ENCODE measurements at places on chromosomes 5 and 9.

- no peak for DNase-seq
These were observed at the start of gene HMMR for GRCh38 chr5:163460562-163461171. Gene HMMR (plus strand): TSS chr5:163460632. CDS start chr5:163460693, 61 bp downstream.

DNA sequence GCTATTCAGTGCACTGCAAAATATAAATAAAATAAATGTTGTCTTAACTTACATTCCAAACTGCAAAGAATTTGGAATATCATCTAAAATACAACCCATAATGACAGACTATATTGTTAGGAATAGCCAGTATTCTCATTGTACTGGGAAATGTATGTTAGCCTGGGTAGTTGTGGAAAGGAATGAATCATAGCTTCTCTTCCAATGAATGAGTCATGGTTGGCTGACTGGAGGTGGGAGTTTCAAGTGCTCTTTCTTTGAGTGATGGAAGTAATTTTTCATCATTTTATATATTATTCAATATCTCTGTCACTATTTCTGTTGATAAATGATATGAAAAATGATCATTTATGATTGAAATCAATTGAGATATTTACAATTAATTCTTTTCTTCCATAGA, 158.6 kb upstream of the ARRDC3 start:
- DNase-seq = no peak

DNA sequence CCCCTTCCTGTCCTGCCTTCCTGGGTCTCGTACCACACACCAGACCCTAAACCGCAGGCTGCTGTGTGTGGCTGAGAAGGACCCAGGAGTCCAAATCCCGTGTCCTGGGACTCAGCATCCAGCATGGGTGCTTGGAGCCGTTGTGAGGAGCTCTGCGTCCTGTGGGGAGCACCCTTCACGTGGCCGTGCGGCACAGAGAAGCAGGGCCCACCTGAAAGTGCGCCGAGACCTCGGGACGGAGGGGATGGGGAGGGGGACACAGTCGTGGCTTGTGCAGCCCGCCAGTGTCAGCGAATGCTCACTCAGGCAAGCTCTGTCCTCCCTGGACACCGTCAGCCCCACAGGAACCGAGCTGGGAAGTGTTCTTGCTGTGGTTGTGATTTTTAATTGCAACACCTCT, 244.6 kb downstream of the CACNA1B start:
- no peak for DNase-seq

DNA sequence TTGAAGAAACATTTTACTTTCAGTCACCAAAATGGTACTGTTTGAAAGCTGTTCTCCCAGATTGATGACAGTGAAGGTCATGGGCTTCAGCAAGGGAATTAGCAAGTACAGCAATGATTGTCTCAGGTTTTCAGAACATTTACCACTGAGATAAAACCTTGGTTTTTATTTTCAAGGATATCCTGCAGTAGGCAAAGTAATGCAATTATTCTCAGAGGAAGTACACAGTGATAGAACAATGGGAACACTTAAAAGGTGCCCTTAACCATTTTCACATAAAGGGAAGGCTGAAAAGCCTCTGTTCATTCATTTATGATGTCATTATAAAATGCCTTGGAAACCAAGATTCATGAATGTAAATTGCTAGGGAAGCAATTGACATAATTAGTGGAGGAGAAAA, 471.8 kb upstream of the ACO1 start:
- no peak for DNase-seq

DNA sequence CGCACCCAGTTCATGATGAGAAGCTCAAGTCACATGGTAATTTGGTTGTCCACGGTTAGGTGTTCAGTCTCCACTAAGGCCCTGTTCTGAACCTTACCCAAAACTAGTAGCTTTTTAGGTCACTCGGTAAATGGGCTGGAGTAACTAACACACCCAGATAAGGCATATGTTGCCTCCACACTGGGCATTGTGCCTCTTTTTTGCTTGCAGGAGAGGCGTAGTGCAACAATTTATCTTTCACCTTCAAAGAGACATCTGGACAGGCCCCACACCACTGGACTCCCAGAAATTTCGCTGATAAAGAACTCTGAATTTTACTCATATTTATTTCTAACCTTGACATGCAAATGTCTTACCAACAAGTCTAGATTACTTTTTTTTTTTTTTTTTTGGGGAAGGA, 16.8 kb upstream of the PTGES start:
- DNase-seq = no peak

DNA sequence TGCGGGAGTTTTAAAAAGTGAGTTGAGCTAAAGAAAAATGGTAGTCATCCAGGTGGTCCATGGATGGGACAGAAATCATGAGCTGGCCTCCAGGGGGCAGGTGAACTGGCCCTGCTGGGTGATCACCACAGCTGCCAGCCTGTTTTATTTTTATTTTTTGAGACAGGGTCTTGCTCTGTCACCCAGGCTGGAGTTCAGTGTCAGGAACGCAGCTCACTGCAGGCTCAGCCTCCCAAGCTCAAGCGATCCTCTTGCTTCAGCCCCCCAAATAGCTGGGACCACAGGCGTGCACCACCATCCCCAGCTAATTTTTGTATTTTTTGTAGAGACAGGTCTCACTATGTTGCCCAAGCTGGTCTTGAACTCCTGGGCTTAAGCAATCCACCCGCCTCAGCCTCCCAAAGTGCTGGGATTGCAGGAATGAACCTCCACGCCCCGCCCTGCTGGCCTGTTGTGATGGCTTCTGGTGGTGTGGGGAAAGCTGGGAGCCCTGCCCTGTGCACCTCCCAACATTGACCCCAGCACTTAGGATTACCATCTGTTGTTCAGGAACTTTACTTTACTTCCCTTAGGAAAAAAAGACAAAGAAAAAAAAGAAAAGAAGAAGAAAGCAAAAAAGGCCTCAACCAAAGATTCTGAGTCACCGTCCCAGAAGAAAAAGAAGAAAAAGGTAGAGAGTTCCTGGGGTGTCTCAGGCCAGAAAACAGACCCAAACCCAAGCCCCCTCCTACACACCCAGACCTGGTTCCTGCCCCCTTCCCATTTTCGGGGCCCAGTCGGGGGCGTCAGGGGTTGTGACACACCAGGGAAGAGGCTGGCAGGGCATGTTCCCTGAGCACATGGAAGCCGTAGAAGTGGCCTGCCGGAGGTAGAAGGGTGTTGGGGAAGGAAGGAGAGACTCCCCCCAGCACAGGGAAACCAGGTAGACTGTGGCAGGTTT, 14.7 kb downstream of the CD74 start:
- DNase-seq = no peak

DNA sequence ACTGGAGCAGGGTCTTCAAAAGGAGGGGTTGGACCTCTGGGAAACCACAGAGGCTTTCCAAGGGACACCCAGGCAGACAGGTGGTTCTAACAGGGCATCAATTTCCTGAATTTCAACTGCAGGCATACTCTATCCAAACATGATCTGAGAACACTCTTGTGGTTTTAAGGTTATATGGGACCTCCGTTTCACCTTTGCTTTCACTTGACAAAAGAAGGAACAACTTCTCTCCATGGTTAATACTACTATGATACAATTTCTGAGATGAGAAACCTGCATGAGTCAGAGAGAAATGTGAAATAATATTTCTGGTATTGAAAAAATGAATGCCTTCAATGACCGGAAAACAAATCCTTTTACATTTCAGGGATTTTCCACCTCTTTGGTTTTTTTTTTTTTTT, 28.0 kb upstream of the ERAP1 start:
- DNase-seq = no peak

DNA sequence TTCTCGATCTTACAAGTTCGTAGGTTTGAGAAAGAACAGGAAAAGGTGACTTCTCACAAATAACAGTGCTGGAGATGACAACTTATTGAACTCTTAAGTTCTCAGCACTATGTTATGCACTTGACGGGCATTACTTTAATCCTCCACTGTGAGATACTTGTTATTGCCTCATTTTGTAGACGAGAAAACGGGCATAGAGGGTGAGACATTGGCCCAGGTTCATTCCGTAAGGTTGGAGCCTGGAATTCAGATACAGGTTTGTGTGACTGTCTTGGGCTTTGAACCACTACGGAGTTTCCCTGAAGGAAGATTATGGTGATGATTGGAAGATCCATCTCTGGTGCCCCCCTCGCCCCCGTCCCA, 657 bp downstream of the MAT2B start:
- DNase-seq = no peak

- no peak for DNase-seq
These were observed 55.6 kb upstream of the SPTLC1 start for GRCh38 chr9:92170848-92171247.

GRCh38 chr5:114377946-114378345, 16.1 kb downstream of the KCNN2 start:
- DNase-seq = no peak
